Adipocyte (in vitro differentiated cells): ENCODE measurements at places on chromosomes 7 and 10.
A peak's percentile ranks its signal among the peaks of the same experiment; 100 is the strongest.

- DNase-seq: peak; percentile 29
Measured at GRCh38 chr10:86857128-86857721, 100.2 kb downstream of the MMRN2 start.

- DNase-seq: no peak
Measured at GRCh38 chr10:96242822-96243221, 28.5 kb downstream of the BLNK start.

DNA sequence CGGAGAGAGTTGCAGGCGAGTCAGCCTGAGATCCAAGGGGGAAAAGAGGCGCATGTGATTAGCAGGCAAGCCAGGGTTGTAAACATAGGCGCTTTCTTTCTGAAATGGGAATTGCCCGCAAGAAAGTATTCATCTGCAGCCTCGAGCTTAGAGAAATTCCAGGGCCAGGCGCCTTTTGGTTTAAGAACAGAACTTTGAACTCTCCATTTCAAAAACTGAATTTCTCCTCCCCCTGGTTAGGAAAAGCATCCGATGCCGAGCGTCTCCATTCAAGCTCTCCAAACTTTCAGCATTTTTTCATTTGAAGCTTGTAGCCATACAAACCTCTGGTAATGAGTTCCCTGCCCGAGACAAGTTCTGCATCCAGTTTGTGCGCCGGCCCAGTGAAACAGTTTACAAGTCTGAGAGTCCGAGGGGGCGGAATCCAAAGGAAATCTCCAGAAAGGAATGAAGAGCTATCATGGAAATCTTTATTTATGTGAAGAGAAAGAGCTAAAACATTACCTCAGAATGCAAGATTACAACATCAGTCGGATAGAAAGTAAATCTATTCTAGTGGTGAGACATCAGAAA, 69.9 kb downstream of the FAM204A start:
- DNase-seq: peak; percentile 68

DNA sequence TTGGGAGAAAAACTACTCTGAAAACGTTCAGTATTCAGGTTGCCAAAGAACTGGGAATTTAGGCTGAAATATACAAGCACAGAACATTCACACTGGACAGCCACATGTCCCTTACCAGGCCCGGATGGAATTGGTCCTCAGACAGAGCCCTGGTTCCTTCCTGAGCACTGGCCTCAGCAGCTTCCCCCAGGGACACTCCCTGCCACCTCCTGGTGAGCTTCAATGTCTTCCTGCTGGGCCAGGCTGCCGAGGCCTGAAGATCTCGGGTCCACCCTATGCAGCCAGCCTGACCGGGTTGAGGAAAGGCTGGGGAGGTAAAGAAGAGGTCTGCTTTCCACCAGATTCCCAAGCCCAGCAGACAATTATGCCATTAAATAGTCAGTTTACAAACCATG, 24.8 kb downstream of the LEP start:
- DNase-seq: no peak

- no peak for DNase-seq
Measured at GRCh38 chr7:53350241-53350640, 314.8 kb downstream of the POM121L12 start.

DNA sequence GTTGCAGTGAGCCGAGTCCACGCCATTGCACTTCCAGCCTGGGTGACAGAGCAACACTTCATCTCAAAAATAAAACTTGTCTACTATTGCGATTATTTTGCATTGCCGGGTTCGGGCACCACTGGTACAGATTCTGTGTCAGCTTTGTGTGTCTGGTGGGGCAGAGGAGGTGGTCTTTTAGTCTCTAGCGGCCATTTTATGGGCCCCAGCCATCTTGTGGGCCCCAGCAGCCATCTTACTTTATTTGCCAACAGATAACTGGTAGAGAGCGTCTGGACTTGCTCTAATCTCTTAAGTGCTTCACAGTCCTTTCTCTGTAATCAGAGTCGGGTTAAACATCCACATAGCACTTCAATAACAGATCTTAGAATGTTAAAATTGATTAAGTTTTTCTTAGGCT, 4.9 kb downstream of the BUD23 start:
- no peak for DNase-seq

- DNase-seq: no peak
Measured at GRCh38 chr7:83153419-83153818, 9.3 kb downstream of the PCLO start.

DNA sequence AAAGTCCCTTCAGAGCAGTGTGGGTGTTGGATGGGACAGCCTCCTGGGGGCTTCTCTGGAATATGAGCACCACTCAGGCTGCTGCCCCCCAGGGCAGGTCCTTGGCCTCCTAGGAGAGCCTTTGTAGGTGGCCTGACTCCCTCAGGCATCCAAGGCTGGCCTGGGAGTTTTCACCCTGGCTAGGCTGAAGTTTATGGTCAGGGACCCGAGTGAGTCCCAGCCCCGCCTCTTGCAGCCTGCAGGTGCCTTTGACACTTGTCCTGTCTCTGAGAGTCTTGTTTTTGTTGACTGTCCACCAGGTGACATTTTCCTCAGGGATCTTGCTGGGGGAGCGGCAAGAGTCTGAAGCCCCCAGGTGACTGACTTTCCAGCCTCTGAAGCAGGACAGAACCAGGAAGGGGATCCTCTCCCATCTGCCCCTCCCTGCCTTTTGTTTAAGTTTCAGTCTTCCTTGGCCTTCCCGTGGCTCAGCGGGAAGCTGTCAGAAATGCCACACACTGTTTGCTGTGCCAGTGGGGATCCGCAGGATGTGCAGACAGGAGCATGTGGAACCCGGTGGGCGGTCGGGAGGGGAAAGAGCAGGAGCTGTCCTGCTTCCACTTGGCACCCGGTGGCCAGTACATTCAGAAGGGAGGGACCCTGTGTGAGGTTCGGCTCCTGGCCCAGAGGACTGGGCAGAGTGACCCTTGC, 59.5 kb downstream of the LRRC18 start:
- no peak for DNase-seq

GRCh38 chr10:89567576-89568245, 32.3 kb upstream of the SLC16A12 start:
- DNase-seq: peak; percentile 48

DNA sequence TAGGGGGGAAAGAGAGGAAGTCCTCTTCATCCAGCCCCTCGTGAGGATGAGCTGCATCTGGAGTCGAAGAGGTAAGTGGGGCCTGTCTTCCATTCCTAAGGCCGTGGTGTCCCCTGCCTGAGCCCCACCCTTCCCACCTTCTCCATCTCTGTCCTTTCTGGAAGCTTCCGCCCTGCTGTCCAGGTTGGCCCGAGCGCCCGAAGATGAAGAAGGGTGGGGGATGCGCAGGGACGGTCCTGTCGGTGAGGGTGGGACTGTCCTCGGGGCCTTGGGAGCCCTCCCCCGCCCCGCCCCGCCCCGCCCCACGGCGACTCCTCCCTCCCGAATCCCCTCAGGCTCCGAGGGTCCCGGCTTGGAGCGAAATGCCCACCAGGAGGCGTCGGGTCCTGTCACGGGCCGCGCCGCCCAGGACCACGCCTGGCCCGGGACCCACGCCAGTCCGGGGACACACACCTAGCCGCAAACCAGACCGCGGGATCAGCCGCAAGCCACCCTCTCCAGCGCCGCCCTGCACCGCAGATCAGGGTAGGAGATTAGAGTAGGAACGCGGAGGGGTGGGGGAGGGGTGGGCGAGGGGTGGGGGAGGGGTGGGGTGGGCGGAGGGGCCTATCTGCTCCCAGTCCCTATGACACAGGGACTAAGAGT, 15.3 kb downstream of the GPRIN2 start:
- no peak for DNase-seq
